ENCODE measurements at places on chromosomes 13 and 19. TPM values are rescaled to one million over a fixed set of nuclear protein-coding genes. Genes with fewer than 3 reads are reported as not detected.

GRCh38 chr19:7738023-7738422 lies 6.1 kb upstream of the CLEC4G start:
- peaks cover 9% of the 10 kb centered on the region for H3K4me1 ChIP-seq
- DNase-seq: no peak
- H3K36me3 ChIP-seq: no peaks in the 10 kb centered on the region
- H3K27me3 ChIP-seq: no peaks in the 10 kb centered on the region
- H3K4me3 ChIP-seq: no peak overlapping the region

GRCh38 chr19:31270897-31271296 lies 78.3 kb downstream of the TSHZ3 start:
- H3K4me1 ChIP-seq: no peaks in the 10 kb centered on the region
- H3K36me3 ChIP-seq: peaks cover 7% of the 10 kb centered on the region
- no peak overlapping the region for H3K4me3 ChIP-seq
- DNase-seq: no peak
- H3K27ac ChIP-seq: no peak overlapping the region

GRCh38 chr19:34475026-34475974 lies 6.3 kb upstream of the WTIP start:
- no peak overlapping the region for H3K27ac ChIP-seq
- no peak for DNase-seq
- peaks cover 38% of the 10 kb centered on the region for H3K36me3 ChIP-seq
- H3K4me3 ChIP-seq: no peak overlapping the region

DNA sequence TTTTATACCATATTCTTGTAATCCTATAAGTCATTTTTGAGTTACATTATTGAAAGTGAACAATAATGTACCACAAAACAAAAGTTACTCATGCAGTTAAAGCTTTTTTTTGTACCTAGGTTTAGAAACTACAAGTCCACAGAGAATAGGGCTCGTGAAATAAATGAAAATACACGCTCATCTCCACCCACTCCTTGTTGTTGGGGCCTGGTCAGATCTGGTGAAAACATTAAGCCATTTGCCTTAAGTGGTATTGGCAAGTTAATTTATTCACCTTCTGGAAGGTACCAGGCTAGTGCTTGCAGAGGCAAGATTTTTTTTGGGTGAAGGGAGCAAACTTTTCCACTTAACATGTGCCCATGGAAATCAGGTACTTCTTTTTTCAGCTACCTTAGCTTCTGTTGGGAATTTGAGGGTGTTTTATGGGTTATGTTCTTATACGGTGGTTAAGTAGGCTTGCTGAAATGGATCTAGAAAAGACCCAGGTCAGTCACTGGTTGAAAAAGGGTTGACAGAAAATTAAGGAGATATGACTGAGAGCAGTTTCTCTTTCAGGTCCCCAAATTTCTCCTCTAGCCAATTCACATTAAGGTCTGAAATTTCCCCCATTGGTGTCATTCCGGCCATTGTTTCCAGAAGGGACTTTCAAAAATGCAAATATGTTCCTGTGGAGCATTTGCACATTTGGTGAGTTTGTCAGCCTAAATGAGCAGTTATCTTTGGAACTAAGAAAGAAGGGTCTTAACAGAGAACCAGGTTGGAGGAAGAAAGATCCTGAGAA lies 143.3 kb downstream of the KCNRG start:
- no peak for DNase-seq
- H3K27me3 ChIP-seq: no peaks in the 10 kb centered on the region
- no peaks in the 10 kb centered on the region for H3K36me3 ChIP-seq
- no peak overlapping the region for H3K4me3 ChIP-seq
- peaks cover under 1% of the 10 kb centered on the region for H3K4me1 ChIP-seq

DNA sequence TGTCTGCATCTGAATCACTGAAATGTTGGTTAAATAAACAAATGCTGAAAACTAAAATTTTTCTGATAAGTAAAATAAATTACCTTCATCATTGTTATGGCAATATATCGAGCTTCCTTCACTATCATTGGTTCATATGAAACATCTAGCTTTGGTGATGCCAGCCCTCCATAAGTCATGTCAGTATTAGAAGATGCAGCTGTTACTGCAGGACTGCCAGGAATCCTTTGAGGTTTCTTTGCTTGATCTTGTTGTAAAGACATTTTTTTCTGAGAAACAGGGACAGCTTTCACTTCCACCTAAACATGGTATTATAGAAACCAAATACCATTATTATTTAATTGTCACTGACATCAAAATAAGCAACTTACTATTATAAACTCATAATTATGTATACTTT lies 123.7 kb upstream of the FBXL3 start:
- no peak overlapping the region for H3K27ac ChIP-seq
- DNase-seq: no peak
- H3K27me3 ChIP-seq: no peaks in the 10 kb centered on the region
- H3K4me3 ChIP-seq: no peak overlapping the region
- no peaks in the 10 kb centered on the region for H3K4me1 ChIP-seq

DNA sequence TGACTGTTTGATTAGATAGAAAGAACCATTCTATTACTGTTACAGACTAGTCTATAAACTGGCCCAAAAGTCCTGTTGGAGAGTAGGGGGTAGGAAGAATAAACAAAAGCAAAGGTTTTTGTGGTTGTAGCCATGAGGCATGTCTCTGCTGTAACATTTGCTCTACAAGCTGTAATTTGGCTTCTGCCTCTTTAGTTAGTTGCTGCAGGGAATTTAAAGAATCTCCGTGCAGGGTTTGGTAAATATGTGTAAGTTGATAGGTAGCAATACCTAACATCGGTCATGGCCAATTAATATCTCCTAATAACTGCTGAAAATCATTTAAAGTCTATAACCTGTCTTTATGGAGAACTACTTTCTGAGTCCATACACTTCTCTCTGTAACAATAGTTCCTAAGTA lies 13.0 kb downstream of the FPR3 start:
- H3K36me3 ChIP-seq: no peaks in the 10 kb centered on the region
- peaks cover 74% of the 10 kb centered on the region for H3K4me1 ChIP-seq
- H3K27ac ChIP-seq: no peak overlapping the region
- DNase-seq: no peak
- H3K27me3 ChIP-seq: no peaks in the 10 kb centered on the region
- no peak overlapping the region for H3K4me3 ChIP-seq

- H3K4me1 ChIP-seq: no peaks in the 10 kb centered on the region
- no peak overlapping the region for H3K27ac ChIP-seq
- no peak for DNase-seq
- no peak overlapping the region for H3K4me3 ChIP-seq
Observed at GRCh38 chr13:86585835-86586234, 786.6 kb upstream of the SLITRK6 start.

- no peak overlapping the region for H3K27ac ChIP-seq
- H3K36me3 ChIP-seq: no peaks in the 10 kb centered on the region
- H3K4me3 ChIP-seq: no peak overlapping the region
Observed at GRCh38 chr13:98289339-98289945, 112.4 kb upstream of the RNF113B start.

DNA sequence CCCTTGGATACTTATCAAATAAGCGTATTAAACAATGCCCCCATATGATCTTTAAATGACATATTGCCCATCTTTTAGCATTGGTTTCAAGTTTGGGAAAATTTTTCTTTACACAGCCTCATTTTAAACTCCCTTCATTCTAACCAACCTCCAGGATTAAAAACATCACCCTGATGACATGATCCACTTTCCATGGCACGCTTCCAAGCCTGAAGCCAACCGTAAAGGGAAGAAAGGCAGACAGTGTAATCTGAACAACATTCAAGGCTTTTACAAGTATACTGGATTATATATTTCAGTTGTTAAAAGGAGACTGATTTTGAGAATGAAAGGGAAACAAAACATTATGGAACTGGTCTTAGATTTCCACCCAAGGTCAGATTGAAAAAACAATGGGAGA lies 1721.9 kb downstream of the OLFM4 start:
- no peak overlapping the region for H3K27ac ChIP-seq
- no peaks in the 10 kb centered on the region for H3K36me3 ChIP-seq
- no peaks in the 10 kb centered on the region for H3K4me1 ChIP-seq
- H3K4me3 ChIP-seq: no peak overlapping the region

DNA sequence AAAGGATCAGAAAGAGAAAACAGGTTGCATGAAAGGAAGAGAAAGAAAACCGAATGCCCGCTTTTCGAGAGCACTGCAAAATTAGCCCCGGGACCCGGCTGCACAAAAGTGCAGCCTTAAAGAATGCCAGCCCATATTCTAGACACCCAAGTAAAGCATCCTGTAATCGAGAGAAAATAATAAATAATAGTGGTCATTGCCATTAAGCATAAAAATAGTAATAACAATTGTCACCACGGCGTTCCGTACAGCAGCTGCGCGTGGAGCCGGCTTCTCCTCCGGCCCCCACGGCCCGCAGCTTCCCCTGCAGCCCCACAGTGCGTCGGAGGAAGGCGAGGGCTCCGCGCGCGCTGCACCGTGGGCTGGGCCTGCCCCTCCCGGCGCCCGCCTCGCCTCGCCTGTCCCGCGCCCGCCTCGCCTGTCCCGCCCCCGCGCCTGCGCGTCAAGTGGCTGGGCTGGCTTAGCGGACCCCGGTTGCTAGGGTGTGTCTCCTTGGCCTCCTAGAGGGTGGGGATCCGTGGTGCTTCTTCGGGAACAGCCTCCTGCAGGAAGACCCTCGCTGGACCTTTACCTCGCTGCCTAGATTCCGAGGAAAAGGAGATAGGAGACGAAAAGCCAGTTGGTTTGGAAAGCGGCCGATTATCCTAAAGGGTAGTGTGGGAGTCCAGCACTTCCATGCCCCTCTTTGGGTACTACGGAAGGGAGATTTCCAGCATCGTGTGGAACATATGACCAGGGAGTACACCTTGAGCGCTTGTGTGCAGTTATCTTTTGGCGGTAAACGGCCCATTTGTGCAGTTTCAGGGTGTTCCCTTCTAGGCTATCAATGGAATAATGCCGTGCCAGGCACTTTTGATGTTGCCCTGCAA lies at the start of gene LRRC63:
LRRC63 (plus strand) TSS at position 446 of the 869 bp plus-strand sequence. CDS start 1,107 bp downstream, outside the sequence.
- no peaks in the 10 kb centered on the region for H3K36me3 ChIP-seq
- no peak within 1 kb of the TSS for H3K27ac ChIP-seq
- H3K4me3 ChIP-seq: peak within 1 kb of the TSS; percentile 29

- no peaks in the 10 kb centered on the region for H3K4me1 ChIP-seq
- no peaks in the 10 kb centered on the region for H3K36me3 ChIP-seq
- no peaks in the 10 kb centered on the region for H3K27me3 ChIP-seq
- no peak overlapping the region for H3K4me3 ChIP-seq
Observed at GRCh38 chr13:102136735-102137296, 265.0 kb downstream of the FGF14 start.

DNA sequence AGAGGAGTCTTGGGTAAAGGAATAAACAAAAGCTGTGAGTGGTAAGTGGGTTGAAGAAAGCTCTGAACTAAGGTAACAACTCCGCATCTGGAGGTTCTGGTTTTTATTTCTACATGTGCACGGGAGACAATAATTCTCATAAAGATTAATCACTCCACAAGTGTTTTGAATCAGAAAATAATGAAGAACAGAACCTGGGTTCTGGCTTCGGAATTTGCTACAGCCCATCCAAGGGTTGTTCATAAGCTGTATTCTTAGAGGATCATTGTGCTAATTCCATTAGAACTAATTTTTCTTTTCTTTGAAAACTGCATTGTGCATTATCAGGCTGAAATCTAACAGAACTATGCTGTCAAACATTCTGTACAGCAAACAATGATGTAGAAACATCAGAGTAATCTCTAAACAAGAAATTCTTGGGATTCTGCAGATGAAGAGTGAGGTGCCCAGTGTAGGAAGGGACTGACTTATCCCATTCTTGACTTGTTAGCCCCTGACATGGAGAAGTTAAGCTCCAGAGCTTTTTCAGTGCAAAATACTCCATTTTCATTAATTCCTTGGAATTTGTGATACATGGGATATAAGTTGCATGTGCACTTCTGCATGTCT lies 368.2 kb downstream of the COG6 start:
- no peaks in the 10 kb centered on the region for H3K27me3 ChIP-seq
- peaks cover 4% of the 10 kb centered on the region for H3K4me1 ChIP-seq
- H3K27ac ChIP-seq: no peak overlapping the region
- no peaks in the 10 kb centered on the region for H3K36me3 ChIP-seq
- no peak overlapping the region for H3K4me3 ChIP-seq

GRCh38 chr13:101218484-101218883 lies 197.8 kb downstream of the NALCN start:
- H3K4me1 ChIP-seq: no peaks in the 10 kb centered on the region
- no peaks in the 10 kb centered on the region for H3K27me3 ChIP-seq
- no peak for DNase-seq
- H3K36me3 ChIP-seq: no peaks in the 10 kb centered on the region
- H3K4me3 ChIP-seq: no peak overlapping the region
- H3K27ac ChIP-seq: no peak overlapping the region

DNA sequence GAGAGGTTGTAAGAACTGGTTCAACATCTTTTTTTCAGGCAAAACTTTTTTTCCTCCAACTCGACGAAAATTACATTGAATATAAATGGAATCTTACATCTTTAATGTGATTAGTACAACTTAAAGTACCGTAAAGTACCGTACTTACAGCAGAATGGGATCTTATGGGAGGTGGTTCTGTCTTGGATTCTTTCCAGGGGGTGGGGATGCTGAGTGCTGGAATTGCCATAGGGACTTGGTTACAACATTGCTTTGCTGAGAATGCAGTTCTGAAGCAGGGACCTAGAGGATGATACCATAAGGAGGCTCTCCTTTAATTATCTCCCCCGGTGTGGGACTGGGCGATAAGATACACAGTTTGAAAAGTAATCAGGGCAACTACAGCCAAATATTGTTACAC lies 186.4 kb downstream of the KLF5 start:
- no peak overlapping the region for H3K4me3 ChIP-seq
- H3K36me3 ChIP-seq: no peaks in the 10 kb centered on the region
- no peaks in the 10 kb centered on the region for H3K27me3 ChIP-seq
- H3K27ac ChIP-seq: no peak overlapping the region
- no peaks in the 10 kb centered on the region for H3K4me1 ChIP-seq

DNA sequence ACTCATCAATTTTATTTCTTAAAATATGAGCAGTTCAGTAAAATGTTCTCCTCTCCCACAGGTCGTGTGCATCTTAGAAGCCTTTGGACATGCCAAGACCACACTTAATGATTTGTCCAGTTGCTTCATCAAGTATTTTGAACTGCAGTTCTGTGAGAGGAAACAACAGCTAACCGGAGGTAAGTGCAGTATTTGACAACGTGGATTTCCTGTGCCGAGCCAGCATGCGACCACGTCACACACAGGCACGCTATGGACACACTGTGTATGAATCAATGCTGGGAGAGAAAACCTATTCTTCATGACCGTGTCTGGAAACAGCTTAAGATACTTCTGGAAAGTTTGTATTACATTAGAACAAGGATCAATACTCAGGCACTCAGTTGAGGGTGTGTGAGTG lies 268.5 kb downstream of the MYO16 start:
- peaks cover 9% of the 10 kb centered on the region for H3K4me1 ChIP-seq
- no peaks in the 10 kb centered on the region for H3K36me3 ChIP-seq
- H3K27ac ChIP-seq: no peak overlapping the region
- no peak for DNase-seq
- peaks cover 6% of the 10 kb centered on the region for H3K27me3 ChIP-seq

GRCh38 chr19:366951-367350 lies 22.4 kb upstream of the MIER2 start:
- DNase-seq: peak; percentile 44
- H3K27me3 ChIP-seq: no peaks in the 10 kb centered on the region
- no peaks in the 10 kb centered on the region for H3K36me3 ChIP-seq
- H3K4me1 ChIP-seq: no peaks in the 10 kb centered on the region
- no peak overlapping the region for H3K4me3 ChIP-seq

Gene CYTH2
- total RNA-seq: 50.8 TPM

Gene ATP8B3
- 8.6 TPM for total RNA-seq

Gene PSG11
- total RNA-seq: not detected

Gene BEST2
- total RNA-seq: not detected

Gene FFAR2
- total RNA-seq: 10.3 TPM

Gene ERICH6B
- total RNA-seq: not detected

Gene STARD13
- 37.4 TPM for total RNA-seq

Gene DMKN
- total RNA-seq: 10.5 TPM

Gene TNFSF11
- total RNA-seq: 0.44 TPM

Gene ATP4A
- not detected for total RNA-seq

Gene KIR3DL1
- 0.79 TPM for total RNA-seq

Gene PLK5
- not detected for total RNA-seq

Data from spleen (tissue), 13 donors.